ENCODE measurements at places on chromosomes 1 and 21. TPM values are rescaled to one million over a fixed set of nuclear protein-coding genes. Genes with fewer than 3 reads are reported as not detected.

DNA sequence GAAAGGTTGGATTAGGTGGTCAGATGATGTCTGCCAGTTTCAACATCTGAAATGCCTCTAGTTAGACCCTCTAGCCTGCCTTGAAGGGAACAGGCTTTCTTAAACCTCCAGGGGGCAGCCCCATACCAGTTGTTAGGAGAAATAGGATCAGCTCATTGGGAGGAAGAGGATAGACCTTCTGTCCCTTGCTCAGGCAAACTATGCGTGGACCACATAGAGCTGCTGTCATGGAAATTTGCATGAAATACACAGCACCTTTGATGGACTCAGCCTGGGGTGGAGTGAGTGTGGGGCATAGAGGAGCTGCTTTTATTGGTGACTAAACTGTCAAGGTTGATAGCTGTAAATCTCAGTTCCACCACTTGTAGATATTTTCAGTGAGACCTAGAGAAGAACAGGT, 38.4 kb upstream of the SPAG17 start:
- no peak for DNase-seq

DNA sequence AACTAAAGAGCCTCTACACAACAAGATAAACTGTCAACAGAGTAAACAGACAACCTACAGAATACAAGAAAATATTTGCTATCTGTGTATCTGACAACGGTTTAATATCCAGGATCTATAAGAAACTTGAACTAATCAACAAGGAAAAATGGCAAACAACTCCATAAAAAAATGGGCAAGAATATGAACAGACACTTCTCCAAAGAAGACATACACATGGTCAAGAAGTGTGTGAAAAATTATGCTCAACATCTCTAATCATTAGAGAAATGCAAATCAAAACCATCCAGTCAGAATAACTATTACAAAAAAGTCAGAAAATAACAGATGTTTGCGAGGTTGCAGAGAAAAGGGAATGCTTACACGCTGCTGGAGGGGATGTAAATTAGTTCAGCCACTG, 8.0 kb downstream of the ZNF670 start:
- DNase-seq = no peak

DNA sequence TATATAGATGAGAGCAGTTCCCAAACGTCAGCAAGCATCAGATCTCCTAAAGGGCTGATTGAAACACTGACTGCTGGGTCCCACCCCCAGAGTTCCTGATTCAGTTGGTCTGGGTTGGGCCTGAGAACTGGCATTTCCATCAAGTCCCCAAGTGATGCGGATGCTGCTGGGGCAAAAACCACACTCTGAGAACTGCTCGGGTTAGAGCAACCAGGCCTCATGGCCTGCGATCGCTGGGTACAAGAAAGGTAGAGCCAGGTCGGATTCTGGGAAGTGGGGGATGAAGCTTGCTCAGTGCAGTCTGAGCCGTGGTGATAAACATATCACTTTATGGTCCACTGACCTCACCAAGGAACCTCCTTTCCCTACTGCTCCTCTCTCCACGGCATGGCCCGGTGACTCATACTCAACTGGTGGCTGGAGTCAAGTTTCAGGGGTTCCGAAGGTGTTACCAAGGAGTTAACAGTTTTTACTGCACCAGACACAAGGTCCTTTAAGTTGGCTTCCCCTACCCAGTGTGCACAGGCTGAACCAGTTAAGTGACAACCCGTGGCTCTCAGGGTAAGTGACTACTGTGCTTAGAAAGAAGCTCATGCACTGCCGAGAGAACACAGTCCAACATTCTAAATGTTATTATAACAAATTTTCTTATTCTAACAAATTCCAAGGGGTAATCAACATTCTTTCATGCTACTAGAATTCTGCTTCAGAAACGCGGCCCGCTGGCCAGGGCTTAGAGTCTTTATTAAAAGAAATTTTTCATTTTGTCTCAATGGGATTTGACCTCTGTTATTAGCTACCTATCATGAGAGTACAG, 153.5 kb downstream of the TGFBR3 start:
- no peak for DNase-seq

DNA sequence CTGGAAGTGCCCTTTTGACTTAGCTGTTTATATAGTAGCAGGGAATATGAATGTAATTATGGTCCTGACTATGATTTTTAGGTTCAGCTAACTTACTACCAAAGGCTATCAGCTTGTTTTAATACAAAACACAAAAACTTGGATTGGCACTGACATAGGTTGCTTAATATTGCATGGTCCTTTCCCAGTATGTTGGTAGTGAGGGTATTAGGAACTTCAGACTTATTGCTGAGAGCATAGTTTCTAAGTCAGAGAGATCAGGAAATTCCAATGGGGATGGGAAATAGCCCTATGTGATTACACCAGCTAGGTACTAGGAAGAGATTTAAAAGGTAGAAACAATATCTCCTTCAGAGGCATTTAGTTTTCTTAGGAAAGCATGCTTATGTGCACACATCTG, 7.7 kb downstream of the ARID1A start:
- DNase-seq = no peak

The RAB29 gene
- 5.3 TPM for polyA plus RNA-seq

The RUNX3 gene
- polyA plus RNA-seq = 0.16 TPM

DNA sequence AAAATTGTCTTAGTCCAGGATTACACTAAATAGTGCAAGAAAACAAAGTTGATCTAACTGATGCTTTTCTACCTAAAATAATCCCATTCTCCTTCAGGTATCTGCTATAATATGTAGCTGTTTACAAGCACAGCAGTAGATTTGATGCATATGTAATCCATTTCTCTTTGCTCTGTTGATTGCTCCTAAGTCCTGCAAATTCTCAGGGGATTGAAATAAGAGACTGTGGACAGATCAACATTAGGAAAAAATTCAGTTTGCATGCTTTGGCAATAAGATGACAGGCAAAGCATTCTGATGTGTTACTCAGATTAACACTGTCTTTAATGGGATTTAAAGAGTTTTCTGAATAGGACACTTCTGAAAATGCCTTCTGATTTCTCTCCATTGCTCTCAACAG, 34.7 kb downstream of the RNF11 start:
- no peak for DNase-seq

All from psoas muscle (tissue), 8 donors.